ENCODE measurements at places on chromosomes 16 and 17.

DNA sequence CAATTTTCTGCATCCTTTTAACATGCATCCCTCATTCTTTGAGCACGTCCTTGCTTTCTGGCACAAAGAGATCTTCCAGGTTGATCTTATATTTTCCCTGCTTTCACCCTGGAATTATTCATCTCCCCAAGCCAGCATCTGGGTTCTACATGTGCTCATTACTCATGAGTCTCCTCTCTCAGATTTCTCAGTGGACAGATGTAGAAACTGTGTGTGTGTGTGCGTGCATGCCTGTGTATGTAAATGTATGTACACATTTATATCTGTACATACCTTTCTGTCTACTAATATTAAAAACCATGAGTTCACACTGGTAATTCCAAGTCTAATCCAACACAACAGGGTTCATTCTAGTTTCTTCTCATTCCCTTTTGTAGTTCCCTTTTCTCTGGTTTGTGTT, 41.9 kb upstream of the NSRP1 start:
- DNase-seq: no peak

GRCh38 chr17:80819422-80820164, 172.0 kb upstream of the CHMP6 start:
- DNase-seq: no peak

DNA sequence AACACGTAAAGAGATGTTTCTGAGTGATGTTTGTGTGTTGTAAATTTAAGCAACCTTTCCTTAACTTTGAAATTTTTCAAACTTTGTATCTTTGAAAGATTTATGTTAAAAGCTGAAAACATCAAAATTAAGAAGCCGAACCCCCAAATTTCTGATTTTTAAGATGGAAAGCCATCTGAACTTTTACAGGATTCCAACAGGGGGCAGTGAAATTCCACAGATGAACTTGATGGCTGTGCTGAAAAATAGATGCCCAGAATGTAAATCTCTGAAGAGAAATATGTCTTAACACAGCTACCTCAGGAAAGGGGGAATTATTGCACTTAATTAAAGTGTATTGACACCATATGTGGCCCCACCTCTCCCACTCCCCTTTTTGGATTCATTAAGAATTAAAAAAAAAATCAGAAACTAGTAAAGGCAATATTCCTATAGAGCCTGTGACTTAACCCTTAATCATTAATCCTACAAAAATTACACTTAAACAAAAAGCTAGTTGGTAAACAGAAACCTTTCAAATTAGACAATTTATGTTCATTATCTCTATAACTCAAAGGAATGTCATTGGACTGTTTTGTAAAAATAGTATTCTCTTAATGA, 597.9 kb downstream of the KCNJ2 start:
- no peak for DNase-seq

GRCh38 chr16:20838240-20838639, 31.9 kb downstream of the REXO5 start:
- no peak for DNase-seq

DNA sequence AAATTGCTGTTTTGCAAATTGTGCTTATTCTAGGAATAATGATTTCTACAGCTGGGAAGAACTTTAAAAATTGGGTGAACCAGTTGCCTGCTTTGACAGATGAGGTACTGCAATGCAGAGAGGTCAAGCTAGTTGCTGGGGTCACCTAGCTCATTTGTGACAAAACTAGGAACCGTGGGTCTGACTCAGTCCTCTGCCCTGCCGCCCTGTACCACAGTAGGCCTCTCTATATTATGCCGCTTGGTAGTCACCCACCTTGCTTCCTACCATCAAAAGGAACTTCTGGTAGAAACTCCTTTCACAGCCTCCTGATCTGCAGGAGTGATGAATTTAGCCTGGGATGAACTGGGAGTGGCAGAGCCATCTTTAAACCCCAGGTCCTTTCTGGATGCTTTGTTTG, 105.7 kb downstream of the PITPNC1 start:
- no peak for DNase-seq

DNA sequence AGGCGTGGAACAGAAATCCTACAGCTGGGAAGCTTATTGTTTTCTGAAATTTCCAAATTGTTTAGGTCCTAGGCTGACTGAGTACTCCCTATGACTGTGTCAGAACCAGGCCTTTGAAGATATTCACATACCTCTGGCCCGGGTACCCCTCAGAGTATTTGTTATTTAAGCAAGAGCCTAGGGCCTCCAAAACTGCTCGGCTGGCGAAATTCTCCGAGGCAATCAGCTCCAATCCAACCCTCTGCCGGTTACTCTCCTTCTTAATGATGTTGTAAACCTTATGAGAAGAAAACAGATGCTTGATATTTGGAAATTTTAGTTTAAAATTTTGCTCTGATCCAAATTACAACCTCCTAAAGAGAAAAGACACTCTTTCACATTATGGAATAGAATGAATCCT, 9.8 kb downstream of the SHMT1 start:
- no peak for DNase-seq

- no peak for DNase-seq
These were observed 883.3 kb downstream of the CDH11 start for GRCh38 chr16:64238571-64238970.

DNA sequence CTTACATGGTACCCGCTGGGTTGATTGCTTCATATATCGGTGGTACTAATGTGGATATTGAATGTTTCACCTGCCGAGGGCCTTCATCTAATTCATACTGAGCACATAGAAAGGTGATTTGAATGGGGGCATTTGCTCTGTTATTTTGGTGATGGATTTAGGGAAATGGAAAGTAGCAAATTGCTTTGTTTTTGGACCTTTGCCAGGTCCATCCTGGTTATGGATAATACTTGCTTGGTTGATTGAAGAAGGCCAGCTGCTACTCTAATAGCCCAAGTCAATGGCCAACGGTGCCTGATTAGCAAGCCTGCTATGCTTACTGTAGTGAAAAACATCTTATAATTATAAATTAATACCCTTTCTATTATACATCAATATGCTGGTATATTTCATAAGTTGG, 253.6 kb downstream of the CDH13 start:
- no peak for DNase-seq

GRCh38 chr17:76267051-76267576, 2.0 kb downstream of the UBALD2 start:
- no peak for DNase-seq

DNA sequence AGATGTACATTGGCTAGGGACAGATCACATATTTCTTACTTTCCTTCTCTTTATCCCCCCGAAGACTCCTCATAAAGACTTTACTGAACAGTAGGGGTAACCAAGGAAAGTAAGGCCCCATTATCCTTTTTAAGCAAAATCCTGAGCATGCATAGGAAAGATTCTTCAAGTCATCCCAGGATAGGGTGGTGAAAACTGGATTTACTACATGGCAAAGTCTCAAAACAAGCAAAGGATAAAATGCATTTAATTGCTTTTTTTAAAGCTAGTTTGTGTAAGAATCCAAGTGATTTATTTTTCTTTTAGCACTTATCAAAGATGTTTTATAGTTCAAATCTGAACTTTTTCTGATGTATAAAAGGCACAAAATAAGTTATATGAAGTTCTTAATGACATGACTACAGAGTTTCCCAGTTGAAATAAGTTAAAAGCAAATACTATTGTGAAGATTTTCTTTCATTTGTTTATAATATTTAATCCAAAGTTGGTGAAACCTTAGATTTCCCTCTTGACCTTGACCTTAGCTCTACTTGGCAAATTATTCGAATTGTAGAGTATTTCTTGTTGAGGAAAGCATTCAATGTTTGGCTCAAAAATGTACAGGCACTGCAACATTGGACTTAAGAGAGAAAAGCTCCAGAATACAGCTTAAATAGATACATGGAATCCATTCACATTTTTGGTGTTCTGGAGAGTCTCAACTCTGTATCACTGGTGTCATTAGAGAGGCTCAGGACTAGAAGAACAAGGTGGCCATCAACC, 104.3 kb downstream of the ABCA8 start:
- DNase-seq: no peak

GRCh38 chr17:31582151-31582907, 190.9 kb downstream of the RAB11FIP4 start:
- DNase-seq: no peak

GRCh38 chr17:57663326-57664070, 81.6 kb downstream of the CCDC182 start:
- DNase-seq: no peak

- DNase-seq: no peak
These were observed 10.7 kb downstream of the C16orf95 start for GRCh38 chr16:87306516-87306915.

DNA sequence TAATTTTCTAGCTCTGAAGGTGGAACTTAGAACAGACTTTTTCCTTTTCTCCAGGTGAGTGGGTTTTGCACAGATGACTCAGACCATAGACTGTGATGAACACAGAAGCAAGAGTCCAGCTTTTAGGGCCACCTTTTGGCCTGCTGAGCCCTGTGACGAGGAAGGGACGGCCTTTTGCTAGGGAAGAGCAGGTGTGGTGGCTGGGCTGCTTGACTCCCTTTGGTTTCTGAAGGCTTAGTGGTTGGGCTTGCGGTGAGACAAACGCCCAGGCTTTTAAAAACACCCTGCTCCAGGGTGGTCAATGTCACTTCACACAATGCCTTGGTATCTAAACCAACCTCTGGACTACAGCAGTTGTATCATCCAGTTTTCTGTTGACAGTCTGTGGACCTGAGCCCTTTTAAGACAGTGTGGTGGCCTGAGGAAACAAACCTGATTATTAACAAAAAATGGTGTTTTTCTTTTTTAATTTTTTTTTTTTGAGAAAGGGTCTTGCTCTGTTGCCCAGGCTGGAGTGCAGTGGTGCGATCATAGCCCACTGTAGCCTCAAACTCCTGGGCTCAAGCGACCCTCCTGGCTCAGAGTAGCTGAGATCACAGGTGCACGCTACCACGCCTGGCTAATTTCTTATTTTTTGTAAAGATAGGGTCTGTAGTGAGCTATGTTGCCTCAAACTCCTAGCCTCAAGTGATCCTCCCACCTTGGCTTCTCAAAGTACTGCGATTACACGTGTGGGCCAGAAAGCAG, 134.0 kb downstream of the SNX29 start:
- DNase-seq: no peak

DNA sequence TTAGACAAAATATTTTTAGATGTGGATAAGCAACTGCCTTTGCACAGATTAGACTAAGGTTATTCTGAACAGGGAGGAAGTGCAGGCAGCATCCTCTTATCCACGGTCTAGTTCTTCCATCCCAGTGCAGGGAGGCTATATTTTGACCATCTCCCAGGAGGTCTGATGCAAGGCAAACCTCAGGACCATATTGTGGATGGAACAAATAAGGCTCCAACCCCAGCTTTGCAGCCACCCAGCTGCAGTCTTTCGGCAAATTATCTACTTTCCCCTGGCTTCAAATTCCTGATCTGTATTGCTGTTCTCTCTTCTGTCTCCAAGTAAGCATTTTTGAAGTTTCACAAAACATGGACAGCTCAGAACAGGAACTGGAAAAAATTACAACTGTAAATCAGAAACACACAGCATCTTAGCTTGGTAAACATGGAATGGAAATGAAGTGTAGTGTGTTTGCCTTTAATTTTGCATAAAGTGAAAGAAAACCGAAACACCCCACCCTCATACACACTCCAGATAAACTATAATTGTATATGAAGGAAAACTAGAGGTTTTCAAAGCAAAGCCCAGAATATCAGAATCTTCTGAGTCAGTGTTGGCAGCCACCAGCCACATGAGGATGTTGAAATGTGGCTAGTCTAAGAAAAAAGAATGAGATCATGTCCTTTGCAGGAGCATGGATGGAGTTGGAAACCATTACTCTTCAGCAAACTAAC, 33.5 kb upstream of the MON1B start:
- DNase-seq: no peak

DNA sequence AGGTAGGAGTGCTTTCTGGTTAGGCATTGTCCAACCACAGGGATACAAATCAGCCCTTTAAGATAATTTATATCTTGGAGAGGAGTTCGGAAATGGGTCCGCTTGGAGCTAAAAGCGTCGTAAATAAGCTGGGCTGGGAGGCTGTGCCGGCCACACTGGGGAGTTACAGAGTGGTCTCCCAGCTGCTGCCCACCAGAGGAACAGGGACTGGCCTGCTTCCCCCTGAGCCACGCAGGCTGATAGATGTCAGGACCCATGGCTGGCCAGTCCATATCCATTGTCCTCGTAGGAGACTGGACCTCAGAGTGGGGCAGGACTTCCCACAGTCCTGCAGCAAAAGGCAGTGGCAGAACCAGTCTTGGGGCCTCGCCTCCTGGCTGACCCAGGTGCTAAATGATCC, 12.6 kb upstream of the WSCD1 start:
- no peak for DNase-seq

DNA sequence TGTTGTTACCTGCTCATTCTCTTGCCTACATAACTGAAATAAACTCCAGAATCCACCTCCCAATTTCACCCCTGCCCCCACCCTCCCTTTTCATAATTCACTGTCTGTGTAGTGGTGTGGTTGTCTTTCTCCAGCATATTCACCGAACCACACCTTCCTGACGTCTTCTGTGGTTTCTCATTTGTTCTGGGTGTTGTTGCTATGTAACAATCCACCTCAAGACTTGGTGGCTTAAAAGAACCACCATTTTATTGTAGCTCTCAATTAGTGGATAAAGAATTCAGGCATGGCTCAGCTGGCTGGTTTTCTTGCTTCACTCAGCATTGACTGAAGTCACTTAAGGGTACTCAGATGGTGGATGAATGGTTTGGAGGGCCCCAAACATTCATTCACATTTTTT, 229.8 kb downstream of the MAF start:
- DNase-seq: no peak

GRCh38 chr16:68396481-68396880, 51.8 kb downstream of the SMPD3 start:
- DNase-seq: peak; percentile 39

DNA sequence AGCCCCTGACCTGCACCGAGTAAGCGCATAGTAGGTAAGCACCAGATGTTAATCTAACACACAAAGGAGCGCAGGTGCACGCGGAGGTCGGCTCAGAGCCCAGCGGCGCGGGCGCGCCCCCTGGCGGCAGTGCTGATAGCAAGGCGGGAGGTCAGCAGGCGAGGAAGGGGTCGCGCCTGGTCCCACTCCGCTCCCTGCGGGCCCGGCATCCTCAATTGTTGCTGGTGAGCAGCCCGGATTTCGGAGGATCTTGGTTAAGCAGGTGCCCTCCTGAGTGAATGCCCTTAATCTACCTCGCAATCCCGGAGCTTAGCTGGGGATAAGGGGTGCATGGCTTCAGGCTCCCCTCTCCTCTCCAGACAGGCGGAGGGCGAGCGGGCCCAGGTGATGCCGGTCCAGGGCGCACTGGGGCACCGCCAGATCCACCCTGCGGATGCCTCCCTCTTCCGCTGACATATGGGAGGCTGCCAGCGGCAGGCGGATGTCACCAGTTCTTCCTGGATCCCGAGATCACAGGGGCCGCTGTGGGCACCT, 4.0 kb upstream of the WNT3 start:
- no peak for DNase-seq

GRCh38 chr17:14351493-14351892, 50.6 kb downstream of the HS3ST3B1 start:
- DNase-seq: no peak

DNA sequence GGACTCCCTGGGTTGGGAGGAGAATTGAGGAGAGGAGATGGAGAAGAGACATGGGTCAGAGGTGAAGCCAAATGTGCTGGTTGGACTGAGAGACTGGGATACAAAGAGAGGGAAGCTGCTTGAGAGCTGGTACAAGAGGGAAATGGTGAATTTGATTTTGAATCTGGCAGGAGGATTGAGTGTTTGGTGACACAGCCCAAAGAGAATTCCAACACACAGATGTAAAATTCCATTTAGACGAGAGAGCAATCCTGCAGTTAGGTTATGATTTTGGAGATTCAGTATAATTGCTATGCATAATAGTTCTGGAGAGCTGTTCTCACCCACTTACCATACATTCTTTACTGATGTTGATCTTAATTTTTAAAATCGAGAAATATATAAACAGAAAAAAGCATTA, 57.7 kb downstream of the HSD17B2 start:
- DNase-seq: no peak

- no peak for DNase-seq
These were observed 20.5 kb upstream of the UBE2I start for GRCh38 chr16:1288813-1289476.
